Type B pancreatic cell (in vitro differentiated cells): ENCODE measurements at places on chromosomes 13 and 19. TPM values are rescaled to one million over a fixed set of nuclear protein-coding genes. Genes with fewer than 3 reads are reported as not detected.

DNA sequence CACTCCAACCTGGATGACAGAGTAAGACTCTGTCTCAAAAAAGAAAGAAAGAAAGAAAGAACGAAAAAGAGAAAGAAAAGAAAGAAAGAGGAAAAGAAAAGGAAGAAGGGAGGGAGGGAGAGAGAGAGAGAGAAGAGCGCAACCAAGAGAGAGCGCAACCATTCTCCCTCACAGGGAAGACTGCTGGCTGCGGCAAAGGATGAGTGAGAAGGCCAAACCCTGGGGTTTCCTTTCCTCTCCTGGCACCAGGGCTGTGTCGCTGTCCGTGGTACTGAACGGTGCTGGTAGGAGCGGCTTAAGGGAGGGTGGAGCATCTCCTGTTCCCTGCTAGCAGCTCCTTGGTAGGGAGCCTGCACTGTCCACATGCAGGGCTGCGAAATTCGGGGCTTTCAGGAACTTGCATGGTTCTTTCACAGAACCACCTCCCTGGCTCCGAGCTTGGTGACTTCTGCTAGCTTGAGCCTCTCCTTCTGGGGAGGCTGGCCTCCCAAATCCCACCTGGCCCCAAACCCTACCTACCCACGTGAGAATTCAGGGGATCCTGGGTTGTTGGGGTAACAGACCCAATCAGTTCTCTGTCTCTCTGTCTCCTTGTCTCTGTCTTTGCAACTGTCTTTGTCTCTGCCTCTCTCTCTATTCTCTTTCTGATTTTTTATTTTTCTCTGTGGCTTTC, 51.1 kb upstream of the ZNRF4 start:
- H3K36me3 ChIP-seq: no peaks in the 10 kb centered on the region
- H3K27ac ChIP-seq: no peak overlapping the region
- H3K27me3 ChIP-seq: peaks cover 36% of the 10 kb centered on the region
- peak; percentile 93 for DNase-seq
- H3K4me3 ChIP-seq: no peak overlapping the region

Gene TSSK6
- 1.5 and 2.3 TPM in 2 replicates for total RNA-seq

GRCh38 chr19:16957151-16957701, 68.4 kb downstream of the F2RL3 start:
- DNase-seq: peak; percentile 62
- peaks cover 18% of the 10 kb centered on the region for H3K4me1 ChIP-seq

Gene JAK3
- 1.4 and 4.3 TPM in 2 replicates for total RNA-seq
